ENCODE measurements at places on chromosomes 1 and 21.

- no peak for DNase-seq
These were observed 69.6 kb upstream of the B3GALT2 start for GRCh38 chr1:193256019-193256418.

GRCh38 chr1:94193128-94193527 lies 44.3 kb downstream of the ARHGAP29 start:
- no peak for DNase-seq

GRCh38 chr1:215018555-215018954 lies 64.0 kb upstream of the KCNK2 start:
- no peak for DNase-seq

DNA sequence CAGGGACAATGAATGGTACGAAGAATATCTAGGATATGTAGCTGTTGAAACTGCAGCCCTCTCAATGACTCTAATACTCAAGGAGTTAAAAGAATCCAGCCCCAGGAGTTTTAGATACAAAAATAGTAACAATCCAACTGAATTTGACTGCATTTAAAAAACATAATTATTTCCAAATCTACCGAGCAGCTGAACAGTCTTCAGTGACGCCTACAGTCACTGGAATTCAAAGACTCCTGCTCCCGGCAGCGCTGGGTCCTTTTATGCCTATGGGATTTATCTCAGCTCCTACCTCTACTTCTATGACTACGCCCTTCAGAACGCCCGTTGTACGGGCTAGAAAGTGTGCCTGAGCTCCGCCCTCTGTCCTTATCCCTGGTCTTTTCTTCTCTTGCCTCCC lies 55.7 kb downstream of the WARS2 start:
- DNase-seq, result no peak

Measured in NCI-H446 (cell line).